ENCODE measurements at places on chromosomes 2 and 18. TPM values are rescaled to one million over a fixed set of nuclear protein-coding genes. Genes with fewer than 3 reads are reported as not detected.

Gene CDC42EP3
- 12.5 TPM for total RNA-seq

DNA sequence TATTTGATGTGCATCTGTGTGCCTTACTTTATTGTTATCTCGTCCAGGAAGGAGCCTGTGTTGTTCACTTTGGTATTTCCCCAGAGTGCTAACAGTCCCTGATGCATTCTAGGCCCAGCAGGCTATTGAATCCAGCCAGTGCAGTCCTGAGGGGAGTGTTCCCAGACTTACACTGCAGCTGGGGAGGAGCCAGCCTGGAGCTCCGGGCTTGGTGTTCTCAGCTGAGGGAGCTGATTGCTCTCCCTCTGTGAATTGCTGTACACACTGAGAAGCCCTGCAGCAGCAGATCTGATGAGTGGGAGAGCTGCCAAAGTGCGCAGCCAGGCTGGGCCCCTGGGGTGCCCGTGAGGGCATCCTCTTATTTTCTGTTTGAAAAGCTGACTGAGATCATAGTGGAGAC, 159.2 kb downstream of the GALNT3 start:
- no peak for DNase-seq

Gene ASB18
- total RNA-seq = not detected

DNA sequence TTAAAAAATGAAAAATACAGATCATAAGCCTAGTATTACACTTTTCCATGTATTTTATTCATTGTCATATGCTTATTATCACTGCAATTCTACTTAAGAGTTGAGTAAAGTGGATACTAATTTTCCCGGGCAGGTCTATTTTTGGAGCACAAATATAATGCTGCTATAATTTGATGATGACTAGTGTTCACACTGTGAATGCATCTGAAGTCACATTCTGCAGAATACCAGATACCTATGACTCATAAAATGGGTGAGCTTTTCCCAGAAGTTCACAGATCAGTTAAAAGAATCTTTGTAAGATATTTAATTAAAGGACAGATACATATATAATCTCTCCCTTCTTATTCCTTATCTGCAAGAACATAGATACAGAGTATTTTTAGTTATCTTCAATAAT, 79.8 kb upstream of the MC4R start:
- DNase-seq = no peak

- peak; percentile 2 for DNase-seq
Observed at GRCh38 chr18:9634856-9635255, 20.5 kb upstream of the PPP4R1 start.

Gene CDH7
- total RNA-seq = 0.14 TPM

Gene CDK15
- not detected for total RNA-seq

- DNase-seq = peak; percentile 25
Observed at GRCh38 chr2:239882781-239883180, 142.4 kb downstream of the NDUFA10 start.

Gene DNER
- not detected for total RNA-seq

DNA sequence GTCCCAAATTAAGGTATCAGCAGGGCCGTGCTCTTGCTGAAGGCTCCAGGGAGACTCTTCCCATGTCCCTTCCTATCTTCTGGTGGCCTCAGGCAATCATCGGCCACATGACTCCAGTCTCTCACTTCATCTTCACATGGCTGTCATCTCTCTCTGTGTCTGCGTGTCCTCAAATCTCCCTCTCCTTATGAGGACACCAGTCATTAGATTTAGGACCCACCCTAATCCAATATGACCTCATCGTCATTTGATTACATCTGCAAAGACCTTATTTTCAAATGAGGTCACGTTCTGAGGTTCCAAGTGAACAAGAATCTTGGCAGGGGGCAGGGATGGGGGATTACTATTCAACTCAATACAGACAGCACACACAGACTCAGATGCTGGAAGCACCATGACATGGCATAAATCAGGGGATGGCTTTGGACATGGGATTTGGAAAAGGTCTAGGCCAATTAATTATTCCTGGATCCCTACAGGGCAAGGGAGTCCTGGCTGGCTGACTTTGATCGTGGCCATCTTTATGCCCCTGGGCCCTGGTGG, 210.0 kb upstream of the SKOR2 start:
- no peak for DNase-seq

DNA sequence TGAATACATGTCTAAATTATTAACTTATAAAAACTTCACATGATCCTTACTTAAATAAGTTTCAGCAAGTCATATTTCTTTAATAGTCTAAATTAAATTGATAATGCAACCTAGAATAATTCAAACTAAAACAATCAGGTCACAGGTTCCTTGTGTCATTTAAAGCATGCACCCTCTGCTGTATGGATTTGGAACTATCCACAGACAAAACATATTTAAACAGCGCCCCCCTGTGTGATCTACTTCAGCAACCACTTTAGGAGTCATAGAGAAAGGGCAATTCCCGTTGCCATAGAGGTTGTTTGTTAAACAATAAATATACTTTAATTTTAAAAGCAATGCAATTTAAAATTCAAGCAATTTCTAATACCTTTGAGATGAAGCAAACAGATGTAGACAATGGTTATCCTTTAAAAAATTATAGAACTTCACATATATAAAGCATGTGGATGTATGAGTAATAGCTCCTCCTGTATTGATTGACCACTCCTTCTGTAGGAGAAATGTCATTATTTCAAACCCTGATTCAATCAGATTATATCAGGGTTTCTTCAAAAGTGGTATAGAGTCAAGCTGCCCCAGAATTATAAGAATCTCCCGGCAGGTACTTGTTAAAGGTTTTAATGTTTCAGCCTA, 21.2 kb downstream of the GRB14 start:
- peak; percentile 86 for DNase-seq

DNA sequence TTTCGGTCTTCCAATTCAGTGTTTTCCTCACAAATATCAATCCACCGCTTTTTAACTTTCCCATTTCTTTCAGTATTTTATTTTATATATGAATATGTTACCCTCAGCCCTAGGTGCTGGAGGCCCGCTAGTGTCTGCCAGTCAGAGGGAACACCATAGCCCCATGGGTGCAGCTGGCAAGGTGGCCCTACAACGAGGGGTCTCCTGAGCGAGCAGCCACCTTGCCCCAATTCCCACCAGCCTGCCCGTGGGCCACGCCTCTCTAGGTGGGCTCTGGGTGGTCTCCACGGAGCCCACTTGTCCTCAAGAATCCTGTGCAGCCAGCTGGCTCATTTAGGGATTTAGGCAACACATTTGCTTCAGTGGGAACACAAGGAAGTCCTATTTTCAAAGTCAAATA, 72.5 kb upstream of the RGPD5 start:
- DNase-seq = no peak

Gene FKBP7
- 23.1 TPM for total RNA-seq

Gene PPM1B
- 25.2 TPM for total RNA-seq

Gene ACKR3
- total RNA-seq = 0.40 TPM

DNA sequence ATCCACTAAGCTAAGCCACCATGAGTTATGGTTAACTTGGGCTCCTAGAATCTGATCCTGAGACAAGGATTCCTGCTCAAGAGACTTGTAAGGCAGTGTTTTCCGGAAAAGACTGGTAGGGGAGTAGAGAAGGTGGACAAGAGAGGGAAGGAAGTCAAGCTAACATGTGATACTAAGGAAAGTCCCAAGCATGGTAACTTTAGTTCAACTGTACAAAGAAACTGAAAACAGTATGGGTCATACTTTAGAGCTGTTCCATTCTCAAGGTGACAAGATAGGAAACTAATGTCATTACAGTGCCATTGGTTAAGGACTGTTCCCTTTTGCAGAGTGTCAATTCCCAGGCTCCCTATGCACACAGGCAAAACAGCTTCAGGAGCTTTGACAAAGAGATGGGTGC, 5.8 kb downstream of the MYO5B start:
- no peak for DNase-seq

Gene SKA1
- 20.3 TPM for total RNA-seq

Gene CLHC1
- 17.9 TPM for total RNA-seq

DNA sequence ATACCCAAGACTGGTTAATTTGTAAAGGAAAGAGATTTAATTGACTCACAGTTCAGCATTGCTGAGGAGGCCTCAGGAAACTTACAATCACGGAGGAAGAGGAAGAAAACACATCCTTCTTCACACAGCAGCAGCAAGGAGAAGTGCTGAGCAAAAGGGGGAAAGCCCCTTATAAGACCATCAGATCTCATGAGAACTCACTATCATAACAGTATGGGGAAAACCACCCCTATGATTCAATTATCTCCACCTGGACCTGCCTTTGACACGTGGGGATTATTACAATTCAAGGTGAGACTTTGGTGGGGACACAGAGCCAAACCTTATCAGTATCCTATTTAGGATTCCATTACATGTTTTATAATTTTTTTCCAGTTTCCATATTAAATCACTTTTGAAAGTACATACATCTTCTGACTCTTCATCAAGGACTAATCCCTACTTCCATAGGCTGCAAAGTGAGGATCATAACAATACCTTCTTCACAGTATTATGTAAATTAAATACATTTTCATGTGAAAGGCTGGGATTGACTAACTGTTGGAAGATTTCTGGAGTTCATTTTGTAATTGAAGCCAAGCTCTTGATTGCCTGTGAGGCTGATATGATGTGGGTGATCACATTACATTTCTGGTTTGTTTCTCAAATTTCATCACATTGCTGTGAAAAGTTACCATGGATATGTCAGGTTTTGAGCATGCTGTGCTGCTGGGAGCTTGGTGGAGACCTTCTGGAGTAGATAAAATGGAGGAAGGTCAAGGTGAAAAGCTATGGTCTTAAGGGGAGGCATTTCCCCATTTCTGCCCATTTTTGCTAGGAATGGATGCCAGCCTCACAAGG, 31.7 kb upstream of the CERS6 start:
- no peak for DNase-seq

DNA sequence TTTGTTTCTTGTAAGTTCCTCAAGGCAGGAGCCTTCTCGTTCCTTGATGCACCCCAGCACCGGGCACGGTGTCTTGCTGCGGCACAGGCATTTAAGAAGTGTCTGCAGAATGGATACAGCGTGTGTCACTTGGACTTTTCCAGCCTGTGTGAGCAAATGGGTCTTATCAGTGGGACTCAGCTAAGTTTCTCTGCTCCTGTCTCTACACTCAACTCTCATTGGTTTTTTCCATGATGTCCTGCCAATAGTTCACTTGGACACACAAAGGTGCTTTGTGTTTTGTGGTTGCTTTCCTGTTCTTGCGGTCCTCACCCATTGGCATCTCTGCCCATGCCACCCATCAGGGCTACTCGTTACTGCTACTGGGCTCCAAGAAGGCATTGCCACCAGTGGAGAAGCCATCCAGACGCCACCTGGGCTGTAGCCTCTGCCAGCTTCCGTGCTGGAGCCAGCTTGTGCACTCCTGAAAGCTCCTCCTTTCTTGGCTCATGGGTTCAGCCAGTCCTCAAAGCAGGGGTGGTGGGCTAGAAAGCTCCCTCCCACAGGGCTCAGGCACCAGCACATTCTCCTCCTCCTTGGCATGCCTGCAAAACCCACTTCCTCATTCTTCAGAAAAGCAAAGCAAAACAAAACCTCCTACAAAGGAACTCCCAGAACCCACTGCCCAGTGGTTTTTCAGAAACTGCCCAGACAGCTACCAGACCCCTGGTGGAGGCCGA, 41.4 kb downstream of the IL1R2 start:
- DNase-seq = no peak

DNA sequence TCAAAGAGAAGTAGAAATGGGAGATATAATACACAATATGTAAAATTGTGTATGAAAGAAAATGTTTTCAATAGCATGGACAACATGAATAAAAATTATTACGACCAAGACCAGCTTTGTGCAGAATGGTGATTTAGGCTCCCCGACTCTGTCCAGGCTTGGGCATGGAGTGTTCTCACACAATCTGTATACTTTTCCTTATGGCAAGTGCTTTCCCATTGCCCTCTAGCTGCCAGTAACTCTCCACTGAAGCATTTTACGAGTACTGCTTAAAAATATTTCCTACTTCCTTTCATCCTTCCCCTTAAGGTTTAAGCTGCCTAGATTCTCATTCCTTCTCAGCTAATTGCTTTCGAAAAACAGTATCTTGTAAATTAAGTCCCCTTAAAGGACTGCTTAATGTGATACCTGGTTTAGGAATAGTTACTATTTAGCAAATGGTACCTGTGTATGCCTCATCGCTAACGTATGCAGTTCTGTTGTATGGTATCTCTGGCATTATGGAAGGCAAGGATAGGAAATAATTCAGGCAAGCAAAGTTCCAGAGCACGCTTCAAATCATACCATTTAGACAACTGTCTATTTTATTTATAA, 714.6 kb downstream of the ERBB4 start:
- DNase-seq = no peak

DNA sequence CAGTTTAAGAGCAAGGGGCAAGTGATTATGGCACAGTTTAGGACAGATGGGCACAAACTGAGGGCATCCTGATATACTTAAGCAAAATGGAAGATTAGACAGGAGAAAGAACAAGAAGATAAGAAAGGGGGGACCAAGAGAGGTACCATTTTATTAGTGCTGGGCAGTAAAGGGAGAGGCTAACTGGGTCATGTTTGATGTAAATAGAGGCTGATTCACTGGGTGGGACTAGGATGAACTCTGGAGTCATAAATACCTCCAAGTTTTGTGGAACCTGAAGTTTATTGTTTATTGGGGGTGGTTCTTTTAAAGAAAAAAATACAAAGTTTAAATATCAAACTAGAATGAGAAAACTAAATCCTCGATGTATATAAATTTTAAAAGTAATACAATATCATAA, 1067.2 kb upstream of the GYPC start:
- DNase-seq = no peak

Gene RAX
- not detected for total RNA-seq

Gene CLEC4F
- not detected for total RNA-seq

DNA sequence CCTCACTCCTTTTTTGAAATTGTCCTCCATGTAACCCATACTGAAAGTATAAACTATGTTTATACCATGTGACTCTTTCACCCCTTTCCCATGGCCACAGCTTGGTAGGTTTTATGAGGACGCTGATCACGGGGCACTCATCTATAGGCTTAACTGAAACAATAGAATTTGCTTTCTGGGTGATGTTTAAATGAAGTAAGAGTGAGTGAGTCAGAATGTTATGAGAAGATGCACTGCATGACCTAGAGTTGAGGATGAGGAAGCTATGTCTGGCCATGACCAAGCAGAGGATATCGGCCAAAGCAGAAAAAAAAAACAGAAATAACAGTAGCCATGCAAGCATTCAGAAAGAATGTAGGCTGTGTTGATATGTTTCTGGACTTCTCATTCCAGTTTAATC, 34.9 kb downstream of the SCN1A start:
- no peak for DNase-seq

DNA sequence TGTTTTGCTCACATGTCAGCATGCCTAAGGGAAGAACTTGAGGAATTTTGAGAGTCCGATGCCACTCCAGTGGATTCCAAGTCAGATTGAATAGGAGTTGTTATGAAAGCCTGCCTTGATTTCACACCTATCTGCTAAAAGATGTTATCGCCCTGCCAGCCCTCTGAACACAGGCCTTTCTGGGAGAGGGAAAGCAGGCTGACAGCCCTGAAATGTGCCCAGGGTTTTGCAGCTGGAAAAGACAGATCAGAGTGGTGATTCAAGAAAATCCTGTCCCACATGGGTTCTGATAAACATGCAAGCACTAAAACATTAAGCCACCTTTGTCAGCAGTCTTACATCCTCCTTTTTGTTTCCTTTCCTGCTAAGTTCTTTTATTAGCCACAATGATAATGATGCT, 1752.9 kb upstream of the CELF4 start:
- DNase-seq = no peak

Measured in Karpas-422 (cell line).